Type B pancreatic cell (in vitro differentiated cells): ENCODE measurements at places on chromosomes 6 and 20. TPM values are rescaled to one million over a fixed set of nuclear protein-coding genes. Genes with fewer than 3 reads are reported as not detected.

- DNase-seq: no peak
These were observed 62.0 kb downstream of the HIVEP2 start for GRCh38 chr6:142883011-142883410.

GRCh38 chr6:147283460-147283859 lies 79.2 kb downstream of the STXBP5 start:
- no peak for DNase-seq

- no peak for DNase-seq
These were observed 151.7 kb downstream of the UST start for GRCh38 chr6:148898376-148899014.

DNA sequence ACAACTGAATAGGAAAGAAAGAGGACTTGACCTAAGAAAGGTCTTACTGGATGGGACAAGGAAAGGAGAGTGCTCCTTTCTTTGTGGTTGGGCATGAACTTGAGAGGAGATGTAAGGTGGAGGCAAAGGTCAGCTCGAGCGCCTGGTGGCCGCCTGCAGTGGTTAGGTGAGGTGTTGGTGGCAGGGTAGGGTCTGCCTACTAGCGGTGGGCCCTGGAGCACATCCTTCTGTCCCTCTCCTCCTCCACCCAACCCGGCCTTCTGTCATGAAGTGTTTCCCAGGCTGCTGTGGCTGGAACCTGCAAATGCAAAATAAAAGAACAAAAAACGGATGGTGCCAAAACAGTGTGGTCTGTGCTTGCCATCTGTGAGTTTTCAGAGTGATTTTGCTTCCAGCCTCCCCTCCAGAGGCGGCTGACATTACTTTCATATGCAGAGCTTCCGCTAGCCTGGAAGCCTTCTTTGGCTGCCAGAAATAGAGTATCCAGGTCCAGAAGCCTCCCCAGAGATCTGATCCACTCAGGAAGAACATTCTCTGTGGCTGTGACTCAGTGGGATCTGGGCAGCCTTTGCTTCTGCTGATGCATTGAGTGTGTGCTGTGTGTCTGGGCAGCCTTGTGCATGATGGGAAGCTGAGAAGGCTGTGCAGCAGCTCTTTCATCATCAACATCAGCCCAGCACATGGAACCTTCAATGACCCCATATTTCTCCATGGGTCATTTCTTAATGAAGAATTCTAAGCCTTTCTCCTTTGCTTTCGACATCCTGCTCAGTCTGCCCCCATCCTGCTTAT lies 79.8 kb upstream of the FAM184A start:
- DNase-seq: no peak

The SMLR1 gene
- 0.53 and 1.3 TPM in 2 replicates for total RNA-seq
